ENCODE measurements at places on chromosomes 12 and 14.

DNA sequence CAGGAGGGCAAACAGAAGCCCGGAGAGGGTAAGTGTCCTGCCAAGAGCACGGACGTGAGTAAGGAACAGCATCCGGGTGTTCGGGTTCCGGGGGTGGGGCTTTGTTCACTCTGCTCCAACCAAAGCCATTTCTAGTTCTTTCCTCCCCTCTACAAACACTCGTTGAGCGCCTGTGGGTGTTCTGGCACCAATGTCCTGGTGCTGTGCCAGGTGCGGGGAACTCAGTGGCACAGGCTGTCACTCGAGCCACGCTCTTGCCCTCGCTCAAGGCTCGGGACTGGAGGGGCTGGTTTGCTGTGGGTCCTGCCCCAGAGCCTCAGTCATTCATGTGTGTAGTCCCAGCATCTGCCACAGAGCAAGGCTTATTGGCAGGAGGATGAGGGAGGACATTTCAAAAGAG is 157.5 kb downstream of the CALM1 start:
- no peak for DNase-seq

DNA sequence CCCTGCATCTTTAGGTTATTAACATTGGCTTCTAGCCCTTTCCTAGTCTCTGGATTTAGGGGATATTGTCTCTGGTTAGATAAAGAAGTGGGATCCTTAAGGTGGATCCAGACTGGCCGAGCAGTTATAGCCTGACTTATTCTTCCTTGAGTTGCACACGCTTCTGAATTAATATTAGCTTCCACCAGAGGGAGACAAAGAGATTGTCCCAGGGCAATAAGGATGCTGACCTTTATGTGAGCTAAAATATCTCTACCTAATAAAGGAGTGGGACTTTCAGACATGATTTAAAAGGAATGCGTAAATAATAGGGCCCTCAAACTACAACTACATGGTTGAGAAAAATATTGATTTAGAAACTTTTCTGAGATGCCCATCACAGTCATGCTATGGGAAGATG is 139.7 kb downstream of the SLCO1B3 start:
- DNase-seq: no peak

GRCh38 chr12:110896559-110896958 is 23.8 kb downstream of the MYL2 start:
- no peak for DNase-seq

DNA sequence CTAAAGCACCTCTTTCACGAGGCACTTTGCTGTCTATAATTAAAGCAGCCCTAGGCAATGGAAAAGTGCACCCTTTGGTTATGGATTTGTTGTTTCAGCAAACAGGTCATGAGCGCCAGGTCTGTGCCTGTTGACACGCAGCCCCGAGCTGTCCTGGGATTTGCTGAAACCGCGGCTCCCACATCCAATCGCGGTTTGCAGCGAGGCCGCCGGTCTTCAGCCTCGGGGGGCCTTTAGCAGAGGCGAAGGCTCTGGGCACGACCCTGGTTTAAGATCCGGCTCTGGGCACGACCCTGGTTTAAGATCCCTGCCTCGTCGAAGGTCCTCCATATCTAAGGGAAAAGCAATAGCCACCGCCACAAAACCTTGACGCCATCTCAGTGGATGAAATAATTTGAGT is 79.2 kb downstream of the GLT1D1 start:
- DNase-seq: no peak

DNA sequence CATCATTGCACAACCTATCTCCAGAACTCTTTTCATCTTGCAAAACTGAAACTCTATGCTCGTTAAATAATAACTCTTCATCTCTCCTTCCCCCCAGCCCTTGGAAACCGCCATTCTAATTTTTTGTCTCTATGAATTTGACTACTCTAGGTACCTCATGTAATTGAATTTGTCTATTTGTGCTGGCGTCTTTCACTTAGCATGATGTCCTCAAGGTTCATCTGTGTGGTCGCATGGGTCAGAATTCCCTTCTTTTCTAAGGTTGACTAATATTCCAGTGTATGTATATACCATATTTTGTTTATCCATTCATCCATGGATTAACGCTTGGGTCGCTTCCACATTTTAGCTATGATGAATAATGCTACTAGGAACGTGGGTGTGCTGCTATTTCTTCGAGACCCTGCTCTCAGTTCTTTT is 80.1 kb downstream of the PLXNC1 start:
- DNase-seq: no peak

GRCh38 chr14:59333235-59333634 is 131.9 kb downstream of the GPR135 start:
- no peak for DNase-seq

DNA sequence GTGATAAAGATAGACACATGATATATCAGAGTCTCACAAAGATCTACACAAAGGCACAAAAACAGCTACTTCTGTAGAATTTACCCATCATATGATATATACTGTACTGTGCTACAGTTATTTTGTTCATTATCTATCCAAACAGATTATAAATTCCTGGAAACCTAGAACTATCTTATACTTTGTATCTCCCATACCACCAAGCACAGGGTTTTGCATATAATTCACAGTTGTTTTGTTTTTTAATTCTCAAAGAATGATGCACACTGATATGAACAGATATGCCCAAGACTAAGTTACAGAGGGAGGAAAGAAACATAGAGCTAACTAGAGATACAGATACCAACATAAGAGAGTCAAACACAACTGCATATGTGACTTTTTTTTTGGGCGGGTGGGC is 3.4 kb downstream of the PRKAG1 start:
- DNase-seq: no peak

- no peak for DNase-seq
Measured at GRCh38 chr12:55683676-55684075, 24.0 kb downstream of the ITGA7 start.

DNA sequence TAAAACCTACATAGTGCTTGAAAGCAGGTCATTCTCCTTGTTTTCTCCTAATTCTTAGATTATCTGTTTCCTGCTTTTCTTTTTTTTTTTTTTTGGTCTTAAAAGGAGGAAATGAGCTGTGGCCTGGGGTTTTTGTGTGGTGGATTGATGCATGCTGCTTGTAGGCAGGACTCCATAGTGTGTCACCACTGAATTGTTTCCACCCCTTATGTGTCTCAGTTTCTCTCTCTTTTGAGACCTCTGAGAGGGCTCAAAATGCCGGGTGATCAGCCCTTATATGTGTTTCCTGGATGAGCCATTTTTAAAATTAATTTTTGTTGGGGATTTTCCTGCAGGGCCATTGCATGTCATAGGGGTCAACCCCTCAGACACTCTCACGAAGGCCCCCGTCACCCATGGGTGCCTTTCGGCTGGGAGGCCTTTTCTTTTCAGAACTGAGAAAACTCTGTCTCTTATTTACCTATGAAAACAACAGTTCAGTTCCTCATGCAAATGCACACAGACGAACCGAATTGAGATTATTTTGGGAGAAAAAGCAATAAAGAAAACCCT is 32.0 kb upstream of the LRRK2 start:
- no peak for DNase-seq

DNA sequence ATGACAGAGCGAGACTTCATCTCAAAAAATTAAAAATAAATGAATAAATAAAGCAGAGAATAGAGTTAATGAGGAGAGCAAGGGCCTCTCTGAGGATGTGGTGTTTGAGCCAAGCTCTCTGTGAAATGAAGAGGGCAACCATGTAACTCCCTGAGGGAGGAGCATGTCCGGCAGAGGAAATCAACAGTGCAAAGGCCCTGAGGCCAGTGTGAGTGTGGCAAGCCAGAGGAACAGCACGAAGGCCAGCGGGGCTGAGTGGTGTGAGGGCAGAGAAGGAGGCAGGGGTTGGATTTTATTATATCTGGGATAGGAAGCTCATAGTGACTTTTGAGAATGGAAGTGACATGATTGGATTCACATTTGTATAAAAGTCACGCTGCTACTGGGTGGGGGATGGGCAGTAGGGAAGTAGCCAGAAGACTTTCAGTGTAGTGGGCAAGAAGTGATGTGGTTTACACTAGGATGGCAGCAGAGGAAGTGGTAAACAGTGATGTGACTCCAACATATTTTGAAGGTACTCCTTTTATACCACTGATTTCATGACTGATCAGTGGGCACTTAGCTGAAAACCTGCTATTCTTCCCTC is 10.3 kb upstream of the LRP1-AS start:
- no peak for DNase-seq

DNA sequence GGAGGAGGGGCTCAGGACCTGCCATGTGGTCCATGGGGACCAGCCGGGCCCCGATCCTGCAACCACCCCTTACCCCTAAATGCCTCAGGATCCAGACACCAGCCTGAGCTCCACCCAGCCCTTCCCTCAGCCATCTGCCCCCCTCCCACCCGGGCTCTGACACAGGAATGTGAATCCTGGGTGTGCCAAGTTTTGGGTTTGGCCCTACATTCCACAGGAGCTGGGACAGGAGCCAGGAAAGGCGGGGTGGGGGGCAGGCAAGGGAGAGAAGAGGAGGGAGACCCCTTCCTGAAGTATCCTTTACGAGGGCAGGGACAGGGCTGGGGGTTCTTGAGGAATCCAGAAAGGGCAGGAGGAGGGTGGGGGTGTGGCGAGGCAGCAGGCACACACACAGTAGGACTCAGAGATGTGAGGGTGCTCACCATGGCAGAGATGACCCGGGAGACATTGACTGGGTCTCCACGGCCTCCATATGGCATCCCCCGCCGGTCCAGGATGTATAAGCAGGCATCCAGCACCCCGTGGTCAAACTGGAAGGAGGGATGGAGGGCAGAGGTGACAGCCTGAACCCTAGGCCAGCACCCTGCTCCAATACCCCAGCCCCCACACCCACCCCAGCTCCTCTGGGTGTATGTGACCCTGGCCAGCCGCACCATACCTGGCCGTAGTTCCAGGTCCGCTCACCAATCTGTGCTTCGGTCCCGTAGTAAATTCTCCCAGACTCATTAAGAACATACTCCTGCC is 3.5 kb downstream of the TGM1 start:
- DNase-seq: no peak

- no peak for DNase-seq
Measured at GRCh38 chr14:103140316-103141109, 17.3 kb downstream of the TNFAIP2 start.

GRCh38 chr12:64560396-64561301 is 49.6 kb upstream of the RASSF3 start:
- no peak for DNase-seq

- DNase-seq: no peak
Measured at GRCh38 chr12:62882140-62882539, 52.8 kb downstream of the PPM1H start.

GRCh38 chr14:53948205-53948884 is 8.3 kb downstream of the BMP4 start:
- no peak for DNase-seq

- no peak for DNase-seq
Measured at GRCh38 chr12:122862872-122863701, 27.8 kb downstream of the HIP1R start.

GRCh38 chr14:103428723-103429556 is 43.7 kb downstream of the MARK3 start:
- no peak for DNase-seq

GRCh38 chr12:118345355-118345754 is 27.4 kb downstream of the TAOK3 start:
- no peak for DNase-seq

GRCh38 chr12:131818821-131819585 is 9.2 kb upstream of the MMP17 start:
- no peak for DNase-seq

DNA sequence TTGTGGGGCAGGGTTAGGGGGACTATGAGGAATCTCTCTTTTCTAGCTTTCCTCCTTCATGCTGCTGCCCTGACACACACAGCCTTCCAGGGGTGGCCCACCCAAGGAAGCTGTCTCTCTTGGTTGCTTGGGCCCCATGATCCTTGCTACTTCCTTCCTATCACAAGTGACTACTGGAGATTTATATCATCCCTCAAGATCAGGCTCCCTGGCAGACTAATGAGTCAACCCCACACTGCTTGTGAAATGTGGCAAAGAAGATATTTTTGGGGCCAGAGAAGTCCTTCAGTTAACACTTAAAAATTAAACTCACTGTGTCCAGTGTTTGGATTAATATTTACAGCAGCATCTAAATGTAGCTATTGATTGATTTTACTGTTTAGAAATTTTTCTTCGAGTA is 1.5 kb downstream of the OR4E1 start:
- no peak for DNase-seq

DNA sequence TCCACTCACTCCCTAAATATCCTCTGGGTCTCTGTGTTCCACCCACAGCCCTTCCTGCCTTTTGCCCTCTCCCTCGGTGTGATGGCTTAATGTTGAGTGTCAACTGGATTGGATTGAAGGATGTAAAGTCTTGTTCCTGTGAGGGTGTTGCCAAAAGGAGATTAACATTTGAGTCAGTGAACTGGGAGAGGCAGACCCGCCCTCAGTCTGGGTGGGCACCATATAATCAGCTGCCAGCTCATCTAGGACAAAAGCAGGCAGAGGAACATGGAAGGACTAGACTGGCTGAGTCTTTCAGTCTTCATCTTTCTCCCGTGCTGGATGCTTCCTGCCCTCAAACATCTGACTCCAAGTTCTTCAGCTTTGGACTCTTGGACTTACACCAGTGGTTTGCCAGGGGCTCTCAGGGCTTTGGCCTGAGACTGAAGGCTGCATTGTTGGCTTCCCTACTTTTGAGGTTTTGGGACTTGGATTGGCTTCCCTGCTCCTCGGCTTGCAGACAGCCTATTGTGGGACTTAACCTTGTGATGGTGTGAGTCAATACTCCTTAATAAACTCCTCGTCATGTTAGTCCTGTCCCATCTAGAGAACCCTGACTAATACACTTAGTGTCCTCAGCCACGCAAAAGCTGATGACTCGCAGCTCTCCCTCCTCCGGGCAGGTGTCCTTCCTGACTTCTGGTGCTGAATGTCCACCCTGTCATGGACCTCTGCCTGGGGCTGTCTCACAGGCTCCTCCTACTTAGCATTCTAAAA is 5.9 kb downstream of the DGLUCY start:
- DNase-seq: no peak

GRCh38 chr14:92534932-92535643 is 21.5 kb downstream of the RIN3 start:
- DNase-seq: no peak

- DNase-seq: no peak
Measured at GRCh38 chr12:27652174-27652763, 44.0 kb upstream of the REP15 start.

GRCh38 chr14:61258985-61259384 is 22.2 kb downstream of the TMEM30B start:
- no peak for DNase-seq

- no peak for DNase-seq
Measured at GRCh38 chr14:74710480-74710879, 2.4 kb downstream of the AREL1 start.

- no peak for DNase-seq
Measured at GRCh38 chr12:68332728-68333630, 817 bp upstream of the MDM1 start.

DNA sequence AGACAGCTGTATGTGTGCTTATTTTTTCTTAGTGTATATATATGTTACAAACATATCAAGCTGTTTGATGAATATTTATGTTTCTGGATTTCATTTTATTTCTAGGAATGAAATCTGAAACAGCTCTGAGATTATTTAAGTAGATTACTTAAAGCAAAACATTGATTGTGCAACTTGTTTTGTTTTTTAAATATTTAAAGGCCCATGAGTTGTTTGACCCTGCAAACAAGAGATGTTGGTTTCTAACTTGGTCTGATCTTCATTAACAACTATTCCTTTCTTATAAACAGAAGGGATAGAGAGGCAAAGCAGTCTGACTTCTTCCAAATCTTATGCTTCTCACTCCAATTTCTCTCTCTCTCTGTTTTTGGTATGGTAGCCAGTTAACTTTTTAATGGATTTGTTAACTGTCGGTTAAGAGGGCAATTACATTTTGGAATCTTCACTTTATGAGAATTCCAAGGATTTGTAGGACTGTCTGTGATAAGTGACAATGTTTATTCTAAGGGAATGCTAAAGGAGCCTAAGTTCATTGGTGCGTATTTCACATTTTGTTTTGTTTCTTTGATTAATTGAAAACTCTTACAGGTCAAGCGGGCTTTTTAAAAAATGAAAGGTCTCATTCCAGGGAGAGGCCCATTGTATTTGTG is 102.6 kb upstream of the HMGA2 start:
- DNase-seq: no peak

Measured in activated naive CD4-positive, alpha-beta T cell (primary cell).